ENCODE measurements at places on chromosomes 11 and 22.

DNA sequence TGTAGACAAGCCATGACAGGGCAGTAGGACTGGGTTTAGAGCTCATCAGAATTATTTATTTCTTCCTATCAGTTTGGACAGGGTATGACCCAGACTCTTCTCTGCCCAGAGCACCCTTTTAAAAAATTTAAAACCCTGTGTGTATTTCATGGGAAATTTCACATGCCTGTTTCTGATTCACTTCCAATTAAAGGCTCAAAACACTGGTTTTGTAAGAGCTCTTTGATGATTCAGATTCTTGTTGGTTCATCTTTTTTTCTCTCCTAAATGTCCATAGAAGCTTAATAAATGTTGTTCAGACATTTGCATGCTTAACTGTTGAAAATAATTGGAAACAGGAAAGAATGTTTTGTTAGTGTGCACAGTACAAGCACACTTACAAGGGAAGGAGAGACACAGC, 13.8 kb downstream of the FLI1 start:
- DNase-seq: no peak

DNA sequence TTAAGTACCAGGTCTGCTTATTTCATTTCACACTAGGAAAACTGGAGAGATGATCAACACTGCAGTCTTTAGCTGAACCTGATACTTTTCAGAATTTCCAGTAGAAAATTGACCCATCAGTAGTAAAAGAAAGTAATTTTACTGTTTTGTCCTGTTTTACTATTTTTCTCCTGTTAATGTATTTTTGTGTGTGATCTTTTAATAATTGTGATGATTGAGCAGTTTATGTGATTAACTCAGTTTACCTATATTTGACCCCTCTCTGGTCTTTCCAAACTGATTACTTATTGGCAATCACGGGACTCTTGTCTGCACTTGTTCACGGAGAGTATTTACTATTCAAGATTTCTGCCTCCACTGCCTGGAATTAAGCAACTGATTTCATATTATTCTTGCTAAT, 546 bp upstream of the CYP2R1 start:
- DNase-seq: no peak

DNA sequence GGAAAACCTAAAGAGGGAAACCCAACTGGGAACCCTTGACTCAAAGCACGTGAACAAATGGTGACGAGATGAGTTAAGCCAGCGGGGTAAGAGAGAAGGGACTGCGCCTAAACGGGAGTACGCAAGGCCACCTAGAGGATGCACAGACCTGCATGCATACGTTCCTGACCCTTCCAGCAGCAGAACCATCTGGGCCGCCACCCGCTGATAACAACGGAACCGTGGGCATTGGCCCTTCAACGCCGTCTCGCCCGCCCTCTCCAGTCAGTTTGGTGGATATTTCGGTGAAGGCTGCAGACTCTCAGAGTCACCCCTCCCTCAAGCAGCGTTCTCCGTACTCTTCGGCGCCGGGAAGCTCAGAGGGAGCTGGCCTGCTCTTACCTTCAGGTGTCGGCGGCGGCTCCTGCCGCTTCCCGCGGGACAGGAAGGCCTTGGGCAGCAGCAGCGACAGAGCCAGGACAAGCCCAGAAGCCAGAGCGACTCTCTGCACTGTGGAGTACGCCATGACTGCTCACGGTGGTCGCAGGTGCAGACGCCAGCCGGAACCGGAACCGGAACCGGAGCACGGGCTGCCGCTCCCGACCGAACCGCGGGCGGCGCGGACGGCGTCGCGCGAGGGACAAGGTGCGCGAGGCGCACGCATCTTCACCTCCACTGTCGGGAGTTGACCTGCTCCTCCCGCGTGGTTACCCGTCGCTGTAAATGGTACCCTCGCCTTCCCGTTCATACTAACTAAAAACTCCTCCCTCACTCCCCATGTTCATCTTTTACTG, at the start of gene RIC3:
RIC3 (minus strand) TSS at position 541 of the 773 bp plus-strand sequence; CDS start at position 505, 36 bp downstream.
- peak; percentile 51 for DNase-seq

- no peak for DNase-seq
These were observed 270.9 kb downstream of the FAM181B start for GRCh38 chr11:82462608-82463242.

- no peak for DNase-seq
These were observed 78.1 kb downstream of the KIAA1671 start for GRCh38 chr22:25030636-25031035.

GRCh38 chr11:120346233-120346632, 10.0 kb downstream of the ARHGEF12 start:
- no peak for DNase-seq

GRCh38 chr11:16185042-16185441, 171.3 kb downstream of the SOX6 start:
- no peak for DNase-seq
